ENCODE measurements at places on chromosomes 3 and 15.

- peak; percentile 37 for DNase-seq
Observed at GRCh38 chr15:49225572-49226281, 55.7 kb downstream of the GALK2 start.

DNA sequence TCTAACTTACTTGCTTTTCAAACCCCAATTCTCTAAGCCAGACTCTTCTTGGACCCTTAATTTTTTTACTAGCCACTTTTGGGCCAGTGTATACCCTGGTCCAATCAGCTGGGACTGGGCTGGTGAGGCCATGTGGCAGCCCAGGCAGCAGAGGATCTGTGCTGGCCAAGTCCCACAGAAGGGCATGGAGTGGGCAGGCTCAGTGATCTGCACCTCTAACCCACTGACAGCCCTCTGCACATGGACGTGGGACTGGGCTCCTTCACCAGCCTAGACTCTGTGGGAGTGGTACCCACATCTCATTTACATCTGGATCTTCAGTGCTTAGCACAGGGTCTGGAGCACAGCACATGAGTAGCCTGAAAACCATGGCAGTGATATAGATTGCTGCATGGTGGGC is 56.1 kb upstream of the PRR23C start:
- DNase-seq: no peak

DNA sequence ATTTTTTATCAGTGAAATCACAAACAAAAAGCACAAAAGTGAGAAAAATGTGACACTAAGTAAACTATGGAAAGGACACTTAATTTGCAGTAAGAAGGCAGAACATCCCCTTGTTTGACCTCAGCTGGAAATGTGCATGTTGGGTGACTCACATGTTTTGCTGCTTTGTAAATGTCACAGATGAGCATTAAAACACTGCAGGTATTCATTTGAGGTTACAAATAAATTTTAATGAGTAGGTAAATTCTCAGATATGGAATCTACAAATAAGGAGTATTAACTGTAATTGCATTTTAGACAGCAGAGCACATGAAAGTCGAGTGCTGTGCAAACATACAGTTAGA is 20.3 kb downstream of the CHMP2B start:
- no peak for DNase-seq

DNA sequence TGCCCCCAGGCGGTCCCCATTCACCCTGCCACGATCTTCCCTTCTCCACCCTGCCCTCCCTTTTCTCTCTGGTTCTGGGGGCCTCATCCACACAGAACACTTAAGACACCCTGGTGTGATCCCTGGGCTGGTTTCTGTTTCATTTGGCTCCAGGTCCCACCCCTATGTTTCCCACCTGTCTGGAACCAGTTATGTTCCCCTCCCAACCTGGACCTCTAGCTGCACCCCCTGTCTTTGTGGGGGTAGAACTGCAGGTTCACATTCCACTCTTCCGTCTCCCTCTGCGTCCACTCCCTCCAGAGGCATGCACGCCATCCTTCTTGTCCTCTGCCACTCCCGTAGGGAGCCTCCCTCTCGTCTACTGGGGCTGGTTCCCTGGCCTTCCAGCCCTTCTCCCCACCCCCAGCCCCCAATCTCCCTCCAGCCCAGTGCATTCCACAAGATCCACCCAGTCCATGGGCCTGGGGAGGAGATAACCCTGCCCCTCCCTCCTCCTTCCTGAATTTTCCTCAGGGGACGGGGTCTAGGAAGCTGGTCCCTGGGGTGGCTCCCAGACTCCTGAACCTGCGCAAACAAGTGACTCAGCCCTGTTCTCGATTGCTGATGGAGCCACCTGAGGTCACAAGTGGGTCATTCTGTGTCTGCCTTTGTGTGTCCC is 73.8 kb downstream of the ABTB1 start:
- peak; percentile 45 for DNase-seq

DNA sequence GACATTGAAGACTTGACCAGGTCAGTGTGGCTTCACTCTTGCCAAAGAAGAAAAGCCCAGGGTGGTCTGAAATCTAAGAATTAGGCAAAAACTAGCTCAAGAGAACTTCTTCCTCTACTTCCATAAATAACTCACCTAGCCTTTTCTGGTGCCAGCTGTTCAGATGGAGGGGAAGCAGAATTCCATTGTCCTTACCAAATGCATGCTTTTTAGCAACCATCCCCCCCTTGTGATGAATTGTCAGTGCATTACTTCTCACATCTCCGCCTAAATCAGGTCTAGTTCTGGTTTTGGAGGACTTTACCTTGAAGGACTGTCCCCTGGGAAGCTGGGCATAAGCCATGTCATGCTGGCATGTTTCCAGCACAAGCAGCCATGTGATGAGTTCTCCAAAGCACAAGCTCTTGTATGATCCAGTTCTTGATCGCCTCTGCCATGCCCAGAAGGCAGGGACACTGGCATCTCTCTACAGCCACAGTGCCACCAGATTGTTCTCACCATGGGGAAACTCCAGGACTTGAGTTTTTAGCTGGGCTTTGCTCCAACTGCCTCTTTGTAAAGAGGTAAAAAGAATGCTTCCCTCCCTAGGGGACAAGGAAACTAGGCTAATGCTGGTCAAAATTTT is 96.4 kb upstream of the IL12A start:
- DNase-seq: no peak

DNA sequence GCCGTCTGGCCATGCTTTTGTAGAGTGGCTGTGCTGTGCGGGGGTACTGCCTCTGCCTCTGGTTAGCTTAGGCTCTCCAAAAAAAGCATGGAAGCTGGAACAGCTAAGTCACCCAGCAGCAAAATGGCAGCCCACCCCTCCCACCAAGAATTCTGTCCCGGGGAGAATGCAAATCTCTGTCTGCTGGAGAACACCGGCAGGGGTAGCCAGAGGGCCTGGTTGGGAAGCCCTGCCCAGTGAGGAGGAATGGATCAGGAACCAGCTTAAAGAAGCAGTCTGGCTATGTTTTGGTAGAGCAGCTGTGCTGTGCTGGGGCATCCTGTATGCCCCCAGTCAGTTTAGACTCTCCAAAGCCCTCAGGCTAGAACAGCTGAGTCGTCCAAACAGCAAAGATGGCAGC is 56.2 kb upstream of the PTPRG start:
- no peak for DNase-seq

DNA sequence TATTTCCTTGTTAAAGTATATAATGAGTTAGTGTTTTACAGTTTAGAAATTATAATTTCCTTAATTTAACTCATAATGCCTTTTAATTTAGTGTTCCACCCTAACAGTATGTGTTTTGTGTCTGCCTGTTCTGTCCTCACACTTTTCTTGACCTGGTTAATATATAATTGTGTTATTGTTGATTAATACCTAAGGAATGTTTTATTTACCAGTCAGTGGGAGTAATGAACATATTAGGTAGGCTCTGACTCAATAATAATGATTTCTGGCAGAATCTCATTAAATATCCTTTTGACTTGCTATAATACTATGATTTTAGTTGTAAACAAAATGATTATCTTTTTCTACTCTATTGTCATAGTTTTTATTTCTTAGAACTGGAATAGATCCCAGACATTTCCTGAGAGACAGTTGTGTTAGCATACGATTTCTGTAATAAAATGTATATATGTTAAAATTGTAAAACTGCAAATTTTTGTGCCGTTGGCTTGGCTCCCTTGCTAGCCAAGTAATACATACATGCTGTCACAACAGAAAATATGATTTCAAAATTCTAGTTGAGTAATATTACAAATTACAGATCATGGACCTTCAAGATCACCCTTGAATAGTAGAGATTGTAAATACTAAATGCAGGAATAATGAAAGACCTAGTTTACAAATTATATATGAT is 51.9 kb downstream of the RASA2 start:
- DNase-seq: no peak

DNA sequence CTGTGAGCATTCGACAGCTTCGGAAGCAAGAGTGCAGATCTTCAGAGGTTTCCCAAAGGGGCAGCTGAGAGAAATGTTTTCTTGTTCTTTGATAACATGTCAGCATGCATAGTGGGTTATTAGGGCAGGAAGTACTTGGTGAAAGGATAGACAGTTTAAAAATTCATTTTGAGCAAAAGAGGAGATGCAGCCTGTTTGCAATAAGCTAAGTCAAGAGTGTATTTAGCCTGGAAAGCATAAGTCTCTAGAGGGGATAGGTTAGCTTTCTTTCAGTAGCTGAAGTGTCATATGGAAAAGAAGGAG is 7.4 kb downstream of the SLC6A11 start:
- DNase-seq: no peak

DNA sequence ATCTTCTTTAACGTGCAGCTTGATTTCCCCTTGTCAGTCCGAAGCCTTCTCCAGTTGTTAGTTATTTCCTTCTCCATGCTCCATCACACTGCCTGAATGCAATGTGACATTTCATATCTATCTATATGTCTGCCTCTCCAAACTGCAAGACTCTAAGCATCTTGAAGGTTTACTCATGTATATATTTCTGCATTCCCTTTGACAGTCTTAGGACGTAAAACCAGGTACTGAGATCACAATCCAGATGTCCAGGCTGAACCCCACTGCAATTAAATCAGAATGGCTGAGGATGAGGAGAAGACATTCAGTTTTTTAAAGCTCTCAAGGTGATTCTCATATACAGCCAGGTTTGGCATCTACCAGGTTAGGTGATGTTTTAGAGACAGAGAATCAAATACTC is 6.1 kb upstream of the SATB1 start:
- DNase-seq: no peak

DNA sequence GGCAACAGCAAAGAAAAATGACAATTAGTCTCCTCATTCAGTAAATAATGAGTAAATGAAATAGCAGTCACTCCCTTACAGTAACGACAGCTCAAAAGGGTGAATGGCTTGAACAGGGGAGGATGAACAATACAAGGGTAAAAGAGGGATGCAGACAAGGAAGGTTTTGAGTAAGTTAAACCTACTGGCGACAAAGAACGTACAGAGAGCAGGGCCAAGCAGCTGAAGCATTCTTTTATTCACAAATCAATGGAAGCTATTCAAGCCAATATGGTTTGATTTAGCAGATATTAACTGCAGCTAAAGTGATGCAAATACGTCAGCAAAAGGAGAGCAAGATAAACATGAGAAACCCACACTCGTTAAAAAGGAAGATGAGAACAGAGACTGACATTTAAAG is 90.7 kb upstream of the ICE2 start:
- DNase-seq: no peak

DNA sequence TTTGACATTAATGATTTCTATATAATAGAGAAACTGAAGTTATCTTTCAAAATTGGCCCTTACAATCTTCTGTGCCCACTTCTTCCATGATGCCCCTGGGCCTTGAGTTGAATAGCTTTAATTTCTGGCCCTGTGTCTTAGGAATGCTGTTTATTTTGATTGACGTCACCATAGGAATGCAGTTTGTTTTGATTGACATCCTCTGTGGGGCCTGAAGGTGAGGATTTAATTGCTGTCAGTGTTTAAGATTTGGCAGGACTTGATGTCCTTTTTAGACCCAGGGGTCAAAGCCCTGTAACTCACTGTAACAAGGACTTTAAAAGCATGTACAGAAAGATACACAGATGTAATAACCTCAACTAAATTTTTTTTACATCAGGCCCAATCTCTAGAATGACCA is 83.3 kb downstream of the GLDN start:
- no peak for DNase-seq
